MM.1S (cell line): ENCODE measurements at places on chromosomes 4 and X.

DNA sequence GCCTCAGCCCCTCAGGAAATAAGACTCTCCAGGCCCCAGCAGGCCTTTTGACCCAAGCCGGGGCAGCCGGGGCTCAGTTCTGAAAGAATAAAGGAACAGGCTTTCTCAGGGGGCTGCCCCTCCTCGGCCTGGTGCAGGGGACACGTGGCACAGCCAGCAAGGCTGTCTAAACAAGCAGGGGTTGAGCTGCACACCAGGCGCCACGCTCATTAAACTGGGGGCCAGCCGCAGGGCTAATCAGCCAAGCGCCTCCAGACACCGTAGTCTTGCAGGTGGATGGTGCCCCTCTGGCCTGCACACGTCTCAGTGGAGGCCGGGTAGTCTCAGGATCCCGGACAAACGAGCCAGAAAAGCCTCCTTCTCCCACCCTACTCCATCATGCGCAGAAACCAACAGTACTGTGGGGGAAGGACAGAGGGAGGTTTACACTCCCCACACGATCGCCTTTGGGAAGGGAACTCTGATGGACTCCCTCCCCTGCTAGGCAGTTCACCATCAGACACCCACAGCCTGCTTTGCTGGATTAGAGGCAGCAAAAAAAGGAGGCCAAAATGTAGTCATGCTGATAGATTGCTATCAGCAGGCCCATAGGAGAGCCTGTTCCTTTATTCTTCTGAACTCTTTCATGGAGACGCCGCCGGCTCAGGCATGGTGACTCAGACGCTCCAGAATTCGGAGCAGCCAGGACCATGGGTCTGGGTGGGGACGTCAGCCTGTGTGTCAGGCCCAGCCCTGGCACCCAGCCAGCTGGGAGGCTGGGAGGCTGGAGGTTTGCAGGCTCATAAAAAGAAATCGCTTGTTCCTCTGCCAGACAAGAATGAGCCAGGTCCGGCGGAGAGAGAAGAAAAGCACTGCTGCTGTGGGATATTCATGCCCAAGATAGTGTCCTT, 342.4 kb downstream of the BCOR start:
- H3K36me3 ChIP-seq, result no peaks in the 10 kb centered on the region
- no peak for DNase-seq
- H3K4me1 ChIP-seq, result no peaks in the 10 kb centered on the region
- no peak overlapping the region for H3K27ac ChIP-seq
- H3K27me3 ChIP-seq, result no peaks in the 10 kb centered on the region
- H3K4me3 ChIP-seq, result no peak overlapping the region

DNA sequence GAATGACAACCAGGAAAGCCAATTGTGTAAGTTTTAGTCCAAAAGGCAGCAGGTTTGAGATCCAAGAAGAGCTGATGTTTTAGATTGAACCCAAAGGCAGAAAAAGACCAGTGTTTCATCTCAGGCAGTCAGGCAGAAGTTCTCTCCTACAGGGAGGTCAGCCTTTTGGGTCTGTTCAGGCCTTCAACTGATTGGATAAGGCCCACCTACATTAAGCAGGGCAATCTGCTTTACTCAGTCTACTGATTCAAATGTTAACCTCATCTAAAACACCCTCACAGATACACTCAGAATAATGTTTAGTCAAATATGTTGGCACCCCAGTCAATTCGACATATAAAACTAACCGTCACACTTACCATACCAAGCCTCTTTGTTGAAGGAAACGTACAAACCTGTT, 134.2 kb upstream of the NEIL3 start:
- no peak for DNase-seq
- H3K27ac ChIP-seq, result no peak overlapping the region
- no peaks in the 10 kb centered on the region for H3K4me1 ChIP-seq
- H3K27me3 ChIP-seq, result no peaks in the 10 kb centered on the region

DNA sequence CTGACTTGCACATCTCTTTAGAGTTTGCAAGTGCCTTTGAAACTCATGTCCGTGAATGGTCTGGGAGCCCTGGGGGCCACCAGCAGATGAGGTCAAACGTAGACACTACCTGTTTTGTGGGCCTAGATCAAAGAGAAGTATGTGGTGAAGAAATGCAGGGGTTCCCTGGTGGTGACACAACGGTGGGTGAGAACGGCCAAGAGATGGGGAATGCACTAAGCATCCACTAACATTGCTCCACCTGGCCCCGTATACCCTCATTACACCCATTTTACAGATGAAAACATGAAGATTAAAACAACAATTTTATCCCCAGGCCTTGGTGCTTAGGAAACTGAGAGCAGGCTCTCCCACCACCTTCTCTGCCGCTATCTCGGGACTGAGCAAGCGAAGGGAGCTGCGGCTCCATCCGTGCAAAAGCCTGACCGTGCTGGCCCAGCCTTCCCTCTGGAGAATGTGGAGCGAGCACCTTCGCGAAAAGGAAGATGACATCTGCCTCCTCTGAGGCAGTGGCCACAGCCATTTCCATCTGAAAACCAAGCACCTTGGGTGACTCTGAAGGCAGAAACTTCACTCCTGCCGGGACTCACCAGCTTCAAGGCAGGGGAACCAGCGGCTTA, 91.9 kb downstream of the EVC2 start:
- no peak overlapping the region for H3K4me3 ChIP-seq
- no peaks in the 10 kb centered on the region for H3K27me3 ChIP-seq
- H3K4me1 ChIP-seq, result no peaks in the 10 kb centered on the region
- H3K36me3 ChIP-seq, result no peaks in the 10 kb centered on the region; the same call in 1 of the 2 replicates

- H3K4me3 ChIP-seq, result no peak overlapping the region
- no peaks in the 10 kb centered on the region for H3K27me3 ChIP-seq
- no peaks in the 10 kb centered on the region for H3K4me1 ChIP-seq
- DNase-seq, result no peak
Measured at GRCh38 chr4:112859456-112860184, 189.8 kb upstream of the ANK2 start.

GRCh38 chr4:155762334-155762733, 3.5 kb downstream of the GUCY1B1 start:
- H3K27me3 ChIP-seq, result no peaks in the 10 kb centered on the region
- peaks cover 12% of the 10 kb centered on the region for H3K4me1 ChIP-seq
- DNase-seq, result no peak
- no peaks in the 10 kb centered on the region for H3K36me3 ChIP-seq

- H3K4me3 ChIP-seq, result no peak overlapping the region
- no peaks in the 10 kb centered on the region for H3K27me3 ChIP-seq
- no peak overlapping the region for H3K27ac ChIP-seq
- no peaks in the 10 kb centered on the region for H3K36me3 ChIP-seq
Measured at GRCh38 chr4:71377561-71377960, 38.7 kb downstream of the SLC4A4 start.

DNA sequence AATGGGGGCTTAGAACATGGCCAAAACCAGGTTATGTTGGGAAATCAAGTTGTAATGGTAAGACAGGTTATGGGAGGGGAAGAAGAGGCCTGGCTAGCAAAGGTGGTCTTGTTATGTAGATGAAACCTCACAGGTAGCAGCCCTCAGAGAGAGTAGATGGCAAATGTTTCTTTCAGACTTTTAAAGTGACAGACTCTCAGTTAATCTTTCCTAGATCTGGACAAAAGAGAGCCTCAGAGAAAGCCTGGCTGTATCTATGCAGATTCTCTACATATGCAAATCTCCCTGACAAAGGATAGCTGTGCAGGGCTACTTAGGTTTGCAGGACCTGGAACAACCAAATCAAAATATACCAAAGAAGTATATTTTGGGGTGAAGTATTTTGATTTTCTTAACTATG, 284.1 kb upstream of the AMOT start:
- DNase-seq, result no peak
- H3K27ac ChIP-seq, result no peak overlapping the region
- no peaks in the 10 kb centered on the region for H3K36me3 ChIP-seq
- H3K27me3 ChIP-seq, result no peaks in the 10 kb centered on the region
- no peak overlapping the region for H3K4me3 ChIP-seq

DNA sequence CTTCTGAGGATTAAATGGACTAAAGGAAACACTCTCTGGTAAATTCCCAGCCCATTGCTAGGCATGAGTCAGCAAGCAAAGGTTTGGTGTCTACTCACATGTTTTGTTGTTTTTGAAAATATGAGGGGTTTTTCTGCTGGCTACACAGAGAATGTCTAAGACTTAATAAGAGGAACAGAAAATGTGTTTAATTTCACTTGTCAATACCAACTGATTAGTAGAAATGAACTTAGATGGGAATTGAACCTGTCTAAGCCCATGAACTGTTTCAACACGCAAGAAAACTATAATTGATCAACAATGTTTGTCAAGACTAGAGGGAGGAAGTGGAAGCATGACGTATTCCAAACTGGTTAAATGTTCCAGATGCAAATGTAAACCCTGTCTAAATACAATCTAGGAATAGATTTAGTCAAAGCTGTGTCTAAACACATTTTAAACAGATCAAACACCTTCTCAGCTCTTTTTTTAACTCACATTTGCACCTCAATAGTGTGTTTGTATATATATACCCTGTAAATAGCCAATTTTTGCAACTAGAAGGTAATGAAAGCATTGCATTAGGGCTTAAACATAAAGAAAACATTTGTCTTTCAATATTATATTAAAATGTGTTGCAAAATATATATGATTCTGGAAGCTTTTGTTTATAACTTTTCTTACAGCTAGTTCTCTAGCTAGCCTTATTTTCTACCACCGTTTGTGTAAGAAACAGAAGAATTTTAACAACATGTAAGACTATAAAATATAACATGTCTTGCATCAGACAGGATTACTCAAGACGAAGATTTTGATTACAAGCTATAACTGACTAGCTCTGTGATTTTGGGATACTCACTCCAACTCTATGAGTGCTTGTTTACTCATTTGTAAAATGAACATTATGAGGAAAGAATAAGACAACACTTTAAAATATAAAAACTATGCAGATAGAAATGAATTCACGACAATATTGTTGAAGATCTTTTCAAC, 607.8 kb downstream of the FSTL5 start:
- no peak for DNase-seq
- no peak overlapping the region for H3K27ac ChIP-seq
- H3K4me1 ChIP-seq, result no peaks in the 10 kb centered on the region
- no peak overlapping the region for H3K4me3 ChIP-seq
- no peaks in the 10 kb centered on the region for H3K27me3 ChIP-seq
